Uterine smooth muscle cell (primary cell): ENCODE measurements at places on chromosomes 1 and 21. TPM values are rescaled to one million over a fixed set of nuclear protein-coding genes. Genes with fewer than 3 reads are reported as not detected.

The CLDN17 gene
- total RNA-seq = not detected in 2 replicates

The S100A2 gene
- 1.00 and 2.4 TPM in 2 replicates for total RNA-seq

The SLC45A1 gene
- total RNA-seq = 1.00 and 1.5 TPM in 2 replicates

The RHBDL2 gene
- 0.25 and 0.77 TPM in 2 replicates for total RNA-seq

The IL24 gene
- 2.9 and 3.1 TPM in 2 replicates for total RNA-seq

The CD1B gene
- total RNA-seq = not detected in 2 replicates

The UBE2U gene
- not detected in 2 replicates for total RNA-seq

The TEX35 gene
- total RNA-seq = not detected in 2 replicates

The TACSTD2 gene
- total RNA-seq = 0.11 and 0.12 TPM in 2 replicates

The PFDN2 gene
- total RNA-seq = 74.6 and 114 TPM in 2 replicates

The PEX19 gene
- 52.0 and 59.2 TPM in 2 replicates for total RNA-seq

The S100A12 gene
- total RNA-seq = not detected in 2 replicates

The LHX8 gene
- not detected in 2 replicates for total RNA-seq

The KIF21B gene
- total RNA-seq = 0.37 and 0.44 TPM in 2 replicates

The SPRR2F gene
- total RNA-seq = not detected in 2 replicates

The GBP4 gene
- 0.25 and 0.77 TPM in 2 replicates for total RNA-seq

The TMPRSS2 gene
- total RNA-seq = under 0.01 TPM in 1 of 2 replicates, not detected in the other

The ADAMTS4 gene
- total RNA-seq = 14.9 and 37.3 TPM in 2 replicates

The AK5 gene
- 45.2 and 49.5 TPM in 2 replicates for total RNA-seq

The AADACL3 gene
- total RNA-seq = not detected in 2 replicates

The BGLAP gene
- 0.11 TPM in 1 of 2 replicates, not detected in the other for total RNA-seq

The SH2D1B gene
- total RNA-seq = under 0.01 TPM in 1 of 2 replicates, not detected in the other

The LMX1A gene
- not detected in 2 replicates for total RNA-seq

The TEDDM1 gene
- total RNA-seq = not detected in 2 replicates

The ZNF695 gene
- total RNA-seq = 2.2 and 4.0 TPM in 2 replicates

The MACF1 gene
- 430 and 510 TPM in 2 replicates for total RNA-seq

The TNFRSF25 gene
- total RNA-seq = 2.9 and 4.5 TPM in 2 replicates

The IFNAR1 gene
- total RNA-seq = 13.5 and 17.7 TPM in 2 replicates

The COA6 gene
- total RNA-seq = 21.0 and 33.4 TPM in 2 replicates

The SGIP1 gene
- 26.7 and 48.0 TPM in 2 replicates for total RNA-seq

The KCND3 gene
- under 0.01 and 0.25 TPM in 2 replicates for total RNA-seq

The ZBTB8B gene
- total RNA-seq = under 0.01 TPM in 1 of 2 replicates, not detected in the other

The TRAPPC3 gene
- 84.1 and 100 TPM in 2 replicates for total RNA-seq

The TMCC2 gene
- total RNA-seq = 3.2 and 4.7 TPM in 2 replicates

The LEFTY1 gene
- not detected in 2 replicates for total RNA-seq

The DMBX1 gene
- not detected in 2 replicates for total RNA-seq

The SLC2A5 gene
- 2.3 and 6.1 TPM in 2 replicates for total RNA-seq

The MATN1 gene
- total RNA-seq = not detected in 2 replicates

The CLCNKA gene
- total RNA-seq = not detected in 2 replicates

The TPTE gene
- not detected in 2 replicates for total RNA-seq

The OBSCN gene
- 10.7 and 31.2 TPM in 2 replicates for total RNA-seq

The PROK1 gene
- not detected in 2 replicates for total RNA-seq

The TSTD1 gene
- total RNA-seq = 3.4 and 9.1 TPM in 2 replicates

The SOX13 gene
- total RNA-seq = 3.0 and 4.5 TPM in 2 replicates

The EDARADD gene
- total RNA-seq = 0.25 and 0.55 TPM in 2 replicates

The SIPA1L2 gene
- total RNA-seq = 0.44 and 2.1 TPM in 2 replicates

The HFM1 gene
- 0.55 and 0.87 TPM in 2 replicates for total RNA-seq

The TAS1R1 gene
- not detected in 2 replicates for total RNA-seq
